Activated naive CD4-positive, alpha-beta T cell (primary cell): ENCODE measurements at places on chromosomes 2 and 18.

DNA sequence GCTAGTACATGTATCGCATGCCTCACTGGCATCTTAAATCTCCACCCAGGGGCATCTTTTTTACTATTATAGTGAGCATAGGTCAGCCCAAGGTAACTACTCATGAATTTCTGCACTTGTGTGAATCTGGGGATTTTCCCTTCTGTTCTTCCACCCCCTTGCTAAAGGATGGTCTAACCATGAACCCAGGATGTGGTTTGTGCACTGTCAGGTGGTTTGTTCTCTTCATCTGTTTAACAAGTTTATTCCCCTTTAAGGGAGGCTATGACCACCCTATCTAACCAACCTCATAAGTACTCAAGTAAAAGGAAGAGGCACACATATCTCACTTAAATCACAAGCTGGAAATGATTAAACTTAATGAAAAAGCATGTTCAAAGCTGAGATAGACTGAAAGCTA, 243.0 kb downstream of the RPRM start:
- DNase-seq: no peak

DNA sequence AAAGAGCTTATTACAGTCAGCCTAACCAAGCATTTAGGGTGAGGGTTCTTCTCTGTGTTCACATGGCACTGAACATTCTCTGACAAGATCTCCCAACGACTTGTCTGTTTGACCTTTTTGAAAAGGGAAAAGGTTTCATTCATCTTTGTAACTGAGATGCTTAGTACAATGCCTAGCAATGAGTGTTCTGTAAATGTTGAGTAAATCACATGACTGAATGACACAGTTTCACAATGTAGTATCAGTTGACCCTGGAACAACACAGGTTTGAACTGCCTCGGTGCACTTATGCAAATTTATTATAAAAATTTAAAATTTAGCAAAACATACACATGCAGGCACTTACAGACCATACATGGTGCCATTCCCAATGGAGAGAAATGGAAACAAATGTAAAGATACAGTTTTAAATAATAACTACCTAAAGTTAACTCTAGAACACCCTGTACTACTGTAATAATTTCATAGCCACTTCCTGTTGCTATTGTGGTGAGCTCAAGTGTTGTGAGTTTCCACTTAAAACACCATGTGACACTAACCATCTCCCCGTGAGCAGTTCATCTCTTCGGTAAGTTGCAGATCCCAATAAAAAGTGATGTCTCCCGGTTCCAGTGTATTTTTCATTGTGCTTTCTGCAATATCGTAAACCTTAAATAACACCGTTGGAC, 34.1 kb upstream of the VWC2L start:
- DNase-seq: no peak

DNA sequence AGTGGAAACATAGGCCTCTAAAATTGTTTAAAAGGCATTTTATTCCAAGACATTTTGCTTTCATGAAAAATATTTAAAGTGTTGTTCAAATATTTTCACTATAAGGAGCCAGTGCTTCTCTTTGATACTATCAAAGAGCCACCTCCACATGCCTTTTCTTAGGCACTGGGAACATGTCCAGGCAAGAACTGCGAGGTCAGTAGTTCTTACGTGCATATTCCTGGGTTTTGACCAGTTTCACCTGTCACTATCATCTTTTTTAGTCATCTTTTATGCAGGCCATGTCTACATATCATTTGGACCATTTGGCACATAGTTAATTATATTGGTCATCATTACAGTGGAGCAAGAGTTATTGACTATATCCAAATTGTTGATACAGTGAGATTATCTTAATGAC, 195.3 kb downstream of the CCDC85A start:
- DNase-seq: no peak

GRCh38 chr18:9985641-9986040, 71.8 kb downstream of the VAPA start:
- no peak for DNase-seq

- DNase-seq: no peak
These were observed 54.8 kb upstream of the YWHAQ start for GRCh38 chr2:9685637-9686036.

DNA sequence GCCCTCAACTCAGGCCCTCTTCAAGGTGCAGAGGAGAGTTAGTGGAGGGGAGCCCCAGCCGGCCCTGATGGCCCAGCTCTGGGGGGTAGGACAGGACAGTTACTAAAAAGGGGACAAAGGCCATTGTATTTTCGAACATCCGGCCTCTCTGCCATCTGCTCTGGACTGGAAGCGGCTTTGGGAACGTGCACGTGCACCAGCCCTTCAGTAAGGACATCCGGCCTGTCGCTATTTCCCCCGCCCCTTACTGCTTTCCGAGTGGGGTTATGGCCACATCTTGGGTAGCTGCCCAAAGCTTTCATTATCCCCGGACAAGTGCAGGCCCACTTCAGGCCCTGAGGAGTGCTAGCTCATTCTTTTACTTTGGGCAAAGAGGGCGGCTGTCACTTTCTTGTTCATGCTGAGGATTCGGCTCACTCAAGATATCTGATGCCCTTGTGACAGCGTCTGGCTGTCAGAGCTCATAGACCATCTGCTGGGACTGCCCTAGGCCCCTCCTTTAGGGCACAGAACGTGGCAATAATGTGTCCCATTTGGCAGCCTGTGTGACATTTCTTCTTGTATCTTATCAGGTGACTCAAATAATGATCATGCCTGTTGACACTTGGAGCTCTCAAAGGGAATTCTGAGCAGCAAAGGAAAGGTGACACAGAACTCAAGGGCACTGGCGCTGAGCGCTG, 17.5 kb downstream of the SLC4A3 start:
- no peak for DNase-seq

- no peak for DNase-seq
These were observed 63.5 kb upstream of the RAPGEF4 start for GRCh38 chr2:172672114-172672513.

DNA sequence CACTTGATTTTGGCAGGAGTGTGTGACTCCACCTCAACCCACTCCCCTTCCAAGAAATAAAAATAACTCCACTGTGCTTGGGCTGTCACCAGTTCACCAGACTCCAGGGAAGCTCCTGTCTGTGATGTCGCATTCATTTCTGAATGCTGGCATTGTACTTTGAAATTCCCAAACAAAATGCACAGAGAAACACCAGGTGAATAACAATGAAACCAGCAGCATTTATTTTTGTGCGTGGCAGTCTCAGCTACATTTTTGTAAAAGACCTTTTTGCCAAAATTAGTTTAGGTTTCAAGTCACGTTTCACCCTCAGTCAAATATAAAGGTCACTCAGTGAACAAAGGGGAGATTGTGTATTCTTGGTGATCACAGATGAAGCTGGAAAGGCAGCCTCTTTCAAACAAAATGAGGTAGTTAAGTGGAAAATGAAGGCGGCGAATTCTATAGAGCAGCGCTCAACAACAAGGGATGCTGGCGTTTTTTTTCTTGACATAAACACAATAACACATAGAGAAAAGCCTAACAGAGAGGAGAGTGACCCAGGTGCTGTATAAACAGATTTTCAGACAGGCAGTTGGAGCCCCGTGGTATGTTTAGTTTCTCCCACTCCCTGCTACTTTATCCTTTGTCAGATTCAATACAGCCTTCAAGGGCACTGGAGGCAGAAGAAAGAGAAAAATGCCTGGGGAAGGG, 210.3 kb upstream of the GCFC2 start:
- no peak for DNase-seq

GRCh38 chr2:159030674-159031380, 62.4 kb downstream of the TANC1 start:
- DNase-seq: no peak

DNA sequence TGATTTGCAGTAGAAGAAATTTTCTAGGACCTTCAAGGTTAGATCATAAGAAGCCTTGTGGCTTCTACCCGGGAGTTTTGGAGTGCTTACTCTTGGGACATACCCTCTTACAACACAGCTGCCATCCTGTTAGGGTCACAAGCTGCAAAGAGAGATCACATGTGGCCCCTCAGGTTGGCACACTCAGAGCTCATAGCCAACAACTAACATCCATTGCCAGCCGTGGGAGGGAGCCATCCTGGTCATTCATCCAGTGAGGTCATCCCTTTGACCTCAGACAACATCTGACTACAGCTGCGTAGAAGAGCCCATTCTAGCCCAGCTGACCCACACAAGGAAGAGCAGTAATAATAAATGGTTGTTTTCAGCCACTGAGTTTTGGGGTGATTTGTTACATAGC, 76.9 kb upstream of the NABP1 start:
- no peak for DNase-seq

DNA sequence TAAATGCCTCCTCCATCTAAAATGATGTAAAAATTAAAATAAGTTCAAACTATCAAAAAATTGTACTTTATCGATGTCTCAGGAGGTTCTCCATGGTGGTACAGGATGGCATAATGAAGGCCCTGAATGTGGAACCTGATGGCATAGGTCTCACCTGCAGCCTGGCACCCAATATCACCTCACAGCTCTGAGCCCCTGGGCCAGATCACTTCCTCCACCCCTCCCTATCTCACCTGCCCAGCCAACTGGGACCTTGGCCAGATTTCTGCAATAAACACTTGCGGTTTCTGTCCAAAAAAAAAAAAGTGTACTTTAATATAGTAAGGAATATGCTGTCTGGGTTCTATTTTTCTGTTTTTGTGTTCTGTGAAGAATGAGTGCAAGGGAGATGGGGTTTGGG, 6.7 kb upstream of the RBM45 start:
- DNase-seq: no peak

GRCh38 chr18:48252525-48252924, 156.7 kb downstream of the ZBTB7C start:
- DNase-seq: no peak

DNA sequence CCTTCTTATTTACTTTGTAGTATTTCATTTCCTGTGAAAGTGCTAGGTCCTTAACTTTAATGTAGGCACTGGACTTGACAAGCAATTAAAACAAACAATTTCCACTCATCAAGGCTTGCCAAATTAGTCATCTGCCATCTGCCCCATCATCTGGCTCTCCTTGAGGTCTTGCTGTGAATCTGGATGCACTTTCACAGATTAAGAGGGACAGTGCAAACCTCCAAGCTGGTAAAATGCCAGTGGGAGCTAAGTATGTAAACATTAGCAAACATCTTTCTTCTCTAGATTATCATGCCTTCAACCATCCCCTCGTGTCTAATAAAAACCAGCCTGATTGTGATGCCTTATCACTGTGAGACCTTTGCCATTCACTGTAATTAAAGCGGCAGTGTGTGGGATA, 402.9 kb downstream of the ERBB4 start:
- DNase-seq: no peak

GRCh38 chr18:70425236-70425635, 136.4 kb downstream of the SOCS6 start:
- no peak for DNase-seq

DNA sequence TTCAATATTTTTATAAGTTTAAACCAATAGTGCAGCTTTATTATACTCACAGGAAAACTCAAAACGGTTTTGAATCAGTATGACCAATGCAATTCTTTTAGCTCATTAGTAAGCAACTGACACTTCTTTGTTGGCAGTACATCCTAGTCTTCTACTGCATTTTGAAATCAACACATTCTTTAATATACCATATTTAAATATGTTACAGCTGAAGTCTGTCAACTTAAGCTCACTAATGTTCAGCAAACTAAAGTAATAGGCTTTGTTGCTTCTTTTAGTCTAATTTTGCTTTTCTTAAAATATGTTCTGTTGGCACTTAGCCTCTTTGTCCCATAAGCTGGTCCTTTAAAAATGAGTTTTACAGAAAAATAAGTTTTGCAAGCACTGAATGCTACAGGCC, 55.4 kb upstream of the CCBE1 start:
- DNase-seq: no peak

DNA sequence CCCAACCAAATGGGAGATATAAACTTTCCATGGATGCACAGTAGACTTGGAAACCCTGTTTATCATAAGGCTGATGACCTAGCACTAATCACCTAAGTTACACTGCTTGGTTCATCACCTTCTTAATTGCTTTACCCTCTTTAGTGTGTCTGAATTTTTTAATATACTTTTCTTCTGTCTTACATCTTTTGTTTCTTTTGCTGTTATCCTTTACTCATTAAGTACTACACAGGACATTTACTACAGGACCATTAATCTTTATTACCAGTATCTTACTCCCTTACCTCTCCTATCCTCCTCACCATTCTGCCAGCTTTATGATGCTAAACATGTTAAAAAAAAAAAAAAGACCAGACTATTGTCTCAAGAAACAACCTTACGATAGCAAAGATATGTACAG, 333.6 kb downstream of the KIAA1328 start:
- DNase-seq: no peak

DNA sequence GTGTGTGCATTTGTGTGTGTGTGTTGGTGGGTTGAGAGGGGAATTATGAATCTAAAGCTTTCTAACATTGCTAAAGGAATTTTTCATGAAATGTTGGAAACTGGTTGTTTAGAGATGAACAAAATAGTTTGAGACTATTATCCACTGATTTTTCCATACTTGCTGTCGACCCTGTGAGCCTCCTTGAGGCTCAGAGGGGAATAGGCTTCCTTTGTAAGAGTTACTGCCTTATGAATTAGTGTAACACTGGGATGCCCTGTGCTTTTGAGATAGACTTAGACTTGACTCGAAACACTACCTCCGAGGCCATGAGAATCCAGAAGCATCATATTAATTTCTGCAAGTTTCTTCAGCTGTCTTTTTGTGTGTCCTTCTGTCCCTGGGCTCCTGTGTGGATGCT, 37.9 kb downstream of the AQP4 start:
- DNase-seq: no peak

DNA sequence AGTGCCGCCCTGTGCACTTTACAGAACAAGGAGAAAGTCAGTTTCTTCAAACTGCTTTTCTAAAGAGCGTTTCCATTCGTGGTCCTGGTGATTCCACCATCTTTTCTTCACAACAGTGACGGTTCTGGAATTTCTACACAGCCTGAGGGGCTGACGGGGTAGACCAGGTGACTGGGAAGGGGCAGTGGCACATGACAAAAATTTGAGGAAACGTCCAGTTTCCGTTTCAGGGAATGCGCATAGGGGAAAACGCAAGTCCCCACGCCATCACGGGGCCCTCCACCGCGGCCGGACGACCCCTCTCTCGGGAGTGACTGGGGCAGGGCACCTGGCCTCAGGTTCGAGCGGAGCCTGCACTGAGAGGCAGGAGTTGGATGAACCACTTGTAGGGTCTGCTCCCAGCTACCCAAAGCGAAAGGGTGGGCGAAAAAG, 980 bp upstream of the SPTBN1 start:
- no peak for DNase-seq

GRCh38 chr2:239035997-239036731, 188.3 kb downstream of the TWIST2 start:
- no peak for DNase-seq

- no peak for DNase-seq
These were observed 411.6 kb downstream of the RND3 start for GRCh38 chr2:150075831-150076230.

DNA sequence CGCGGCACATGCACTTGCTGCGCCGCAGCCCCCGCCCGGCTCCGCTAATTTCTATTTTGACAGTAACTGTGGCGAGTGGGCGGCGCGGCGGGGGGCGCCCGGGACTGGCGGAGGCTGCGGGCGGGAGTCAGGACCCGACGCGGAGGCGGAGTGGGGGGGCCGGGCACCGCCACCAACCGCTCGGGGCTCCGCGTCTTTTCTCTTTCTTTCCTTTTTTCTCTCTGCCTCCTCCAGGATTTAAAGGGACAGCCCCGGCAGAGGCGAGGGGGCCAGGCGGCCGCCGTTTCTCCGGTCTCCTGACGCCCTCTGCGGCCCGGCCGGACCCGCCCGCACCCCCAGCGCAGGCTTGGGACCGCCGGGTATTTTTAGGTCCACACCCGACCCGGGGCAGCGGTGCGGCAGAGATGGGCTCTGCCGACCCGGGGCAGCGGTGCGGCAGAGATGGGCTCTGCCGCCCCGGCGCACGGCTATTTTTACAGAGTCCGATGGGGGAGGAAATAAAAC, 460 bp upstream of the ZBTB7C start:
- no peak for DNase-seq
